Lung (tissue), 17 donors: ENCODE measurements at places on chromosomes 5 and 9. TPM values are rescaled to one million over a fixed set of nuclear protein-coding genes. Genes with fewer than 3 reads are reported as not detected.

DNA sequence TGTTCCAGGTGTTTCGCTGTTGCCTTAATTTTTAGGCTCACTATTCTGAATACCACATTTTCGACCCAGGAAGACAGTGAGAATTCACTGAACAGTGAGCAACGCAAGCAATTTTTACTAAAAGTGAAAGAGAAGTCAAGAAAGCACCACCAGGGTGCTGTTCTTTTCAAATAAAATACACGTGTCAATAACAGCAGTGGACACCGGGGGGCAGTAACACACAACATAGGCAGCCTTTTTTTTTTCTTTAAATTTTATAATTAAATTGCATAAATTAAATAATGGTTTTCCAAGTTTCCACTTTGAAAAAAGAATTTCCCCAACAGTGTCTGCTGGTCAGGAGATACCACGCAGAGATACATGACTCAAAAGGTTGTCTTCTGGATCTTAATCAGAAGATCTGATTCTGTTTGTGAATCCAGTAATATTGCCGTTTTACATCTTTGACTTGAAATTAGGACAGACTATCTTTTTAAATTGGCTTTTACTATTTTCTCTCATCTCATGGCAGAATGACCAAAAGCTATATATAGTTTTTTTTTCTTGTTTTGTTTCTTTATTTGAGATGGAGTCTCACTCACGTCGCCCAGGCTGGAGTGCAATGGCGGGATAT lies 47.1 kb upstream of the SH3GL2 start:
- DNase-seq: peak; percentile 51
- H3K4me3 ChIP-seq: no peak overlapping the region
- H3K27me3 ChIP-seq: no peaks in the 10 kb centered on the region
- no peaks in the 10 kb centered on the region for H3K36me3 ChIP-seq

- no peak overlapping the region for H3K27ac ChIP-seq
- no peak overlapping the region for H3K4me3 ChIP-seq
- no peaks in the 10 kb centered on the region for H3K4me1 ChIP-seq
- no peaks in the 10 kb centered on the region for H3K27me3 ChIP-seq
These were observed 33.8 kb downstream of the PDCD1LG2 start for GRCh38 chr9:5543875-5544702.

GRCh38 chr9:16192403-16193017 lies 639.7 kb downstream of the CCDC171 start:
- no peak overlapping the region for H3K27ac ChIP-seq
- H3K27me3 ChIP-seq: no peaks in the 10 kb centered on the region
- DNase-seq: no peak
- H3K4me1 ChIP-seq: peaks cover 21% of the 10 kb centered on the region
- H3K36me3 ChIP-seq: no peaks in the 10 kb centered on the region
- no peak overlapping the region for H3K4me3 ChIP-seq

DNA sequence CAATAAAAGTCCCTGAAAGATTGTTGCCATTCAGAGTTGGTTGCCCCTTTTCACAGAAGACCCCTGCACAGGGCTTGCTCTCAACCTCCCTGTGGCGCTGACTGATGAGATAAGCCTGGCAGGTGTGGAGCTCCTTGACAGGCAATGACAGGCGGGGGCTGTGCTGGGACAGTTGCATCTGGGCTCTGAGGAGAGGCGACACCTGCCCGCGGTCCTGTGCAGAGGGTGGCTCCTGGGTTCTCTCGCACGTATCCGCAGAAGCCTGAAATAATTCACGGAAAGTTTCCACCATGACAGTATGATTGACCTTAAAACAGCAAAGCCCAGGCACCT lies 19.8 kb upstream of the EXOC3 start:
- no peak overlapping the region for H3K27ac ChIP-seq
- H3K4me3 ChIP-seq: no peak overlapping the region
- H3K4me1 ChIP-seq: no peaks in the 10 kb centered on the region
- H3K36me3 ChIP-seq: no peaks in the 10 kb centered on the region
- DNase-seq: no peak

- no peak overlapping the region for H3K27ac ChIP-seq
- H3K36me3 ChIP-seq: no peaks in the 10 kb centered on the region
- no peak for DNase-seq
- no peaks in the 10 kb centered on the region for H3K4me1 ChIP-seq
- no peak overlapping the region for H3K4me3 ChIP-seq
These were observed 5.9 kb downstream of the COL5A1 start for GRCh38 chr9:134647359-134648080.

GRCh38 chr5:54889826-54890225 lies 95.6 kb downstream of the ESM1 start:
- no peak overlapping the region for H3K4me3 ChIP-seq
- no peak overlapping the region for H3K27ac ChIP-seq
- no peaks in the 10 kb centered on the region for H3K4me1 ChIP-seq
- H3K36me3 ChIP-seq: no peaks in the 10 kb centered on the region
- H3K27me3 ChIP-seq: peaks cover 8% of the 10 kb centered on the region
- DNase-seq: peak; percentile 33

DNA sequence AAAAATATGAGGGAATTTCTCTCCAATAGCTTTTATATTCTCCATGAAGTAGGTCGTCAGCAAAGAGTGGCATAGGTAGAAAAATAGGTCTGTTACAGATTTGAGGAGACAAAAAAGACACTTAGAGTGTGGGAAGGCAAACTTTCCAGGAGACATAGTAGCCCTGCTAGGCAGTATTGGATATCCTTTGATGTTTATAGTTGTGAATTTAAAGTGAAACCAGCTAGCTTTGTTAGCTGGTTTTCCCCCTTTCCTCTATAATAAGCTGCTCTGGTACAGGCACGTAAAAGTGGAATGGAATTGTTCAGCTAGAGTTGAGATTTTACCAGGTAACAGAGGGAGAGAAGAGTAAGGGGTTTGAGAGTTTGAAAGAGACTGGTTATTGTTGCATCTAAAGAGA lies 17.1 kb upstream of the APC start:
- H3K36me3 ChIP-seq: no peaks in the 10 kb centered on the region
- H3K4me3 ChIP-seq: no peak overlapping the region
- H3K27me3 ChIP-seq: no peaks in the 10 kb centered on the region
- DNase-seq: no peak

DNA sequence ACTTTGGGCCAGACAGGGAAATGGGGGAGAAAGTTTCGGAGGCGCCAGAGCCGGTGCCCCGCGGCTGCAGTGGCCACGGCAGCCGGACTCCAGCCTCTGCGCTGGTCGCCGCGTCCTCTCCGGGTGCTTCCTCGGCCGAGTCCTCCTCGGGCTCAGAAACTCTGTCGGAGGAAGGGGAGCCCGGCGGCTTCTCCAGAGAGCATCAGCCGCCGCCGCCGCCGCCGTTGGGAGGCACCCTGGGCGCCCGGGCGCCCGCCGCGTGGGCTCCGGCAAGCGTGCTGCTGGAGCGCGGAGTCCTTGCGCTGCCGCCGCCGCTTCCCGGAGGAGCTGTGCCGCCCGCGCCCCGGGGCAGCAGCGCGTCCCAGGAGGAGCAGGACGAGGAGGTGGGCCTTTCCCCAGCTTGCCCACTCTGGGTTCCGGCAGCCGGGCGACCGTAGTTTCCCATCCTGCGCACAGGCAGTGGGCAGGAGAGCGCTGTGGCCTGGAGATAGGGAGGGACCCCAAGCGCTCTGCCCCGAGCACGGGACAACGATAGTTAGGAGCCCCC lies 516 bp downstream of the MAST4 start:
- peaks cover 16% of the 10 kb centered on the region for H3K4me1 ChIP-seq
- H3K27ac ChIP-seq: peak overlapping the region; percentile 3
- no peaks in the 10 kb centered on the region for H3K36me3 ChIP-seq
- peak; percentile 59 for DNase-seq

DNA sequence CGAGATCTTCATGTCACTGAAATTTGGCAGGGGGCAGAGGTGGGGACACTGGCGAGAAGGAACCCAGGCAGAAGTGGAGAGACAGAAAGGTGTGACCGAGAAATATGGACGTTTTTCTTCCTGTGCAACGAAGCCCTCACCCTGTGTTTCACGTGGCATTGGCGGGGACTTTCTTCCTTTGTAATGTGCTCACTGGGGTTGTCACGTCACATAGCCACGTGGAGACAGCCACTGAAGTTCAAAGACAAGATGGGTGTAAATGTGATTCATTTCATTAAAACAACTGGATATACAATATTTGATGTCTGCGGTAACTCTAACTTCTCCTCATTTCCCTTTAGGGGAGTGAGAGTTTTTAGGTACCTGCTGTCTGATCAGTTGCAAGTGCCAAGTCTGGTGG lies 225.7 kb downstream of the FSTL4 start:
- H3K4me3 ChIP-seq: no peak overlapping the region
- H3K27me3 ChIP-seq: peaks cover 9% of the 10 kb centered on the region
- H3K4me1 ChIP-seq: no peaks in the 10 kb centered on the region
- H3K27ac ChIP-seq: no peak overlapping the region
- H3K36me3 ChIP-seq: no peaks in the 10 kb centered on the region

- no peaks in the 10 kb centered on the region for H3K36me3 ChIP-seq
- no peaks in the 10 kb centered on the region for H3K27me3 ChIP-seq
- H3K27ac ChIP-seq: no peak overlapping the region
- H3K4me1 ChIP-seq: no peaks in the 10 kb centered on the region
- no peak for DNase-seq
These were observed 153.3 kb downstream of the ESM1 start for GRCh38 chr5:54832045-54832444.

The IL31RA gene
- 0.09 TPM for total RNA-seq

The PCDHA12 gene
- total RNA-seq: 0.23 TPM

The LVRN gene
- total RNA-seq: 0.25 TPM

The CATSPER3 gene
- total RNA-seq: 0.54 TPM

The DBH gene
- total RNA-seq: 0.06 TPM

The TBC1D2 gene
- 47.1 TPM for total RNA-seq

The IGIP gene
- 11.1 TPM for total RNA-seq
